ENCODE measurements at places on chromosomes 4 and X.

- no peak for DNase-seq
Measured at GRCh38 chrX:26192204-26192603, at the start of gene MAGEB6. Gene MAGEB6, plus strand, starts transcription at chrX:26192440. Its CDS starts 1,407 bp downstream, at chrX:26193847.

DNA sequence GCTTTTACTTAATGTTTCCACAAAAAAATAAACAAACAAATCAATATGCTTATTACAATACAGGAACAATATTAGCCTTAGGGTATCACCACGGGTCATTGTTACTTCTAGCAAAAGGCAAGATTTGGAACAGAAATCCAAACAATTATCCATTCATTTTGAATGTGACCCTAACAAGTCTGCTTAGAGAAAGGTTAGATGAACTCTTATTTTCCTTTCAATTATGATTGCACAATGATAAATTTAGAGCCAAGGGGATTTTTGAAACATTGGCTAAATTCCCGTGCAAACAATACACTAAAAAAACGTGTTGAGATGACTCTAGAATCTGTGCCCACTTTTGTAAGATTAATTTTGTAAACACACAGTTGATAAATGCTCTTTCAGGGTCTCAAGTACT is 474.7 kb downstream of the PCDH7 start:
- no peak for DNase-seq

DNA sequence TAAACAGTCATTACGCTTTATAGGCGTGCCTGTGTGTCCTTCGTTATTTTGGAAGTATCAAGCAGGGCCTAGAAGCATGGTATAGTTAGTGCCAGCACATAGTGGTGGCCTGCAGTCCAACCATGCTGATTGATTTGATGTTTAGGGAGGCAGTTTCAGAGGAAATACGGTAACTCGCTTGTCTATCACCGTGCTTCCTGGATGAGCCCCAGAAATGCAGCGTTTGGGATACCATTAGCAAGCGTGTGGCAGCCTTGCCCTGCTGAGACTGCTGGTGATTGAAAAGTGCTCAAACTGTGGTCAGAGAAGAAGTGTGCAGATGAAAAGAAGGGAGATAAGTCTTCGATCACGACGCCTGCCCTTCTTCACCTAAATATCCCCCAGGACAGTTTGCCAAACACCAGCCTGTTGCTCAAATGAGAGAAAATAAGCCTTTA is 158.4 kb downstream of the CHIC2 start:
- DNase-seq = peak; percentile 17

DNA sequence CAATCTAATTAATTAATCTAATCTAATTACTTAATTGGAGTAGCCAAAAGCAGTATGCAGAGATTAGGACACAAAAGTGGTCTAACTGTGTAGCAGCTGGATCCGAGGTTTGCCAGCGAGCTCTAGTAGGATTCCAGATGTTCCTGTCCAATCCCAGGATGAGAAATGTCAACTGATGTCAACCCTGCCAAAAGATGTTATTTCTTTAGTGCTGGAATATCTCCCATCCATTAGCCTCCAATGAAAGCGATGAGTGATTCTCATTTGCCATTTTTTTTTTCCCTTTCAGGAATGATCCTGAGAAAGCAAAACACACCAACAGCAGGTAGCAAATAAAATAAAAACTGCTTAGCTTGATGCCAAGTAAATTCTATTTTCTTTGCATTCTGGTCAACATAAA is 372.9 kb downstream of the STIM2 start:
- DNase-seq = no peak

DNA sequence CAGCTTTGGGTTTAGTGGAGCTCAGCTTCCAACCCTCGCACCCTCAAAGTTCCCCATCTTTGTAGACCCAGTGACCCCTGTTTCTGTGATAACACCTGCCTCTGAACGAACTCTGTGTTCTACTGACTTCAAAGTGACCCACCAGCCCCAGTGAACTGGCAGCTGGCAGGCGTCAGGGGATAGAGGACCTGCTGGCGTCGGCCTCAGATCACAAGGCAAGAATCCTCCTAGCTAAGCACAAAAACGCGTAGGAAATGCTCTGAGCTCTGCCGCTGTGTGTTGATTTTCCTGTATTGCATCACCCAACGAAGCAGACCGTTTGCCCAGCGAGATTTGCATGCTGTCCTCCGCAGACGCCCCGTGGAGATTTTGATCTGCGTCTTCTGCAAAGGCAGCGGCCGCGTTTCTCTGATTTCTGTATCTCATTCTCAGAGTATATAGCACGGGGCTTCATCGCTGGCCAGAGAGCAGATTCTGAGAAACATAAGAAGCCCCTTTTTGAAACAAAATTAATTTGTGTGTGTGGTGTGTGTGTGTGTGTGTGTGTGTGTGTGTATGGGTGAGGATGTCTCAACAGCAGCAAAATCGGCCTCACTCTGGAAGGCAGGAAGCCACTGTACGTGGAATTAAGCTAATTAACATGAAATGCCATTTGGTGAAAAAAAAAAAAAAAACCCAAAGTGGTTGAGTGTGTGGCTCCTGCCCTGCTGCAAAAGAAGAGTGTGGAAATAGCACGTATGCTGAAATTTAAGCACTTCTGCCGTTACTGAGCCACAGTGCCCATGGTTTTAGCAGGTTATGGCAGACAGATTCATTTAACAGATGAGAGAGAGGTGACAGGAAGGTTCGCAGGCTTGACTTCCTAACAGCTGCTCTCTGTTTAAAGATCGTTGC is 29.2 kb upstream of the ASMTL start:
- peak; percentile 88 for DNase-seq

- DNase-seq = peak; percentile 60
Measured at GRCh38 chrX:103831803-103832544, at the start of gene RAB9B. Gene RAB9B, minus strand, starts transcription at chrX:103832257. Its CDS starts 6,473 bp downstream, at chrX:103825784.

DNA sequence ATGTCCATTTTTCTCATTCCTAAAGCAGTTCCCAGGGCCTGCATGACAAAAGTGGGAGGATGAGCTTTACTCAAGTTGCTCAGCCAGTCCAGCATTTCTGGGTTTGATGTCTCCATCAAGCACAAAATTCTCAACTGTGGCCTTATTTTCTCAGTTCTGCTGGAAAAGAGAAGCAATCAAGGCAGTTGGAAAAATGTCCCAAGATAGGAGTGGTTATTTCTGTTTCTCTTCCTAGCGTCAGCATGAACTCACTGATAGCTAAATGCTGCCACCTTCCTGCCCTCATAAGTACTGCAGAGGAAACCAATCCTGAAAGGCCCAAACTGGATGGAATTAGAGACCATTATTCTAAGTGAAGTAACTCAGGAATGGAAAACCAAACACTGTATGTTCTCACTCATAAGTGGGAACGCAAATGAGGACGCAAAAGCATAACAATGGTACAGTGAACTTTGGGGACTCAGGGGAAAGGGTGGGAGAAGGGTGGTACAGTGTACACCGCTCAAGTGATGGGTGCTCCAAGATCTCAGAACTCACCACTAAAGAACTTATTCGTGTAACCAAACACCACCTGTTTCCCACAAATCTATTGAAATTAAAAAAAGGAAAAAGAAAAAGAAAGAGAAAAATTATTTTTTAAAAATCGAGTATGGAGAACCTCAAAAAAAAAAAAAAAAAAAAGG is 29.6 kb downstream of the ADH7 start:
- peak; percentile 57 for DNase-seq

- DNase-seq = no peak
Measured at GRCh38 chr4:123340381-123340701, 56.3 kb upstream of the SPRY1 start.
